BJ (cell line): ENCODE measurements at places on chromosomes 11 and 22.

DNA sequence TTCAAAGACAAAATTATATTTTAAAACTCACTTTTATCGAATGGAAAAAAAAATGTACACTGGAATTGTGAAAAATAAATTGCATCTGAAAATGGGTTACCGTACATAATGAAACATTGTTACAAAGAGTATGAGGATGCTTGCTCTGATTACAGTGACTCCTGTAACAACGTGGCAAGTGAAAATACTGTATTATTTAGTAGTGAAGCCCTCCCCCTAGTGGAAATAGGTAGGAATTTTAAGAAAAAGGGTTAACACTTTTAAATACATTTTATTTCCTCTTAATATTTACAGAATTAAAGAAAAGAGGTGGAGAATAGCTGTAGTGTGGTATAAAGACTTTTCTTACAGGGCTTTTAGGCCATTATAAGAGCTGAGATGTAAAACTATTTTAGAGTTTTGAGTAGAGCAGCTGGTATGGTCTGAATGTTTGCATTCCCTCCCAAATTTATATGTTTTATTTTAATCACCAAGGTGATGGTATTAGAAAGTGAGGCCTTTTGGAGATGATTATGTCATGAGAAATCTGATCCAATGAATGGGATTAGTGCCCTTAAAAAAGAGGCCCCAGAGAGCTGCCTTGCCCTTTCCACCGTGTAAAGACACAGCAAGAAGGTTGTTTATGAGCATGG, 25.2 kb downstream of the FAM76B start:
- no peak for DNase-seq

DNA sequence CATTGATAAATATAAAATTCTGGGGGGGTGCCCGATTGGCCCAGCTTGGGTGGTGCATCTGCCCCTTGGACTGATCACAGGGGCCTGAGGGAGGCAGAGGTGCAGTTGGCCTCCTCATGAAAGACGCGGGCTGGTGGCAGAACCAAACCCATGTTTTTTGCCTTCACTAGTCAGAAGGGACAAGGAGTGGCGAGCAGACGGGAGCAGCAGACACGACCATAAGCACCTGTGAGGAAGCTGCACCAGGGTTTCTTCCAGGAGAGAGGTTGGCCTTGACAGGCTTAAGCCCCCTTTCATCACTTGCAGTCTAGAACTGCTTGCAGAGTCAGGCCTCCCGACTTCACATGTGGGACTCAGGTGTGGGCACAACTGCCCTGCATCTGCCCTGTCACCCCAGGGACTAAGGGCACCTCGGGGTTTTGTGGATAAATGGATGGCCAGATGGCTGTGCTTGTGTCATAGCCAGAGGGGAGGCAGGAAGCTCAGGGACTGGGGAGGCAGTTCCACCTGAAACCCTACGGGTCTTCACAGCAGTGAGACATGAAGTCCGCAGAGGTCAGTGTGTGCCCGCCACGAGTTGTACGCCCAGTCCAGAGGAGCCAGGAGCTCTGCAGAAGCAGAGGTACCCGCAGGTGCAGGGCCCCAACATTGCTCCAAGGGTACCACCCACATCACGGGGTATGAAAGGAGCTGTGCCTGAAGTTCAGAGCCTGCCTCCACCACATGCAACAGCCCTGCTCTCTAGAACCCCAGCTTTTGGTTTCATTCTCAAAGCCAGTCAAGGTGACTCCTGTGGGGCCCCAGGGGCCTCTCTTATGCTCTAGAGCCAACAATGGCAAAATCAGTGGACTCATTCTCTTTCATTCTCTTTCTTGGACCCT, 18.2 kb upstream of the SYT13 start:
- no peak for DNase-seq

DNA sequence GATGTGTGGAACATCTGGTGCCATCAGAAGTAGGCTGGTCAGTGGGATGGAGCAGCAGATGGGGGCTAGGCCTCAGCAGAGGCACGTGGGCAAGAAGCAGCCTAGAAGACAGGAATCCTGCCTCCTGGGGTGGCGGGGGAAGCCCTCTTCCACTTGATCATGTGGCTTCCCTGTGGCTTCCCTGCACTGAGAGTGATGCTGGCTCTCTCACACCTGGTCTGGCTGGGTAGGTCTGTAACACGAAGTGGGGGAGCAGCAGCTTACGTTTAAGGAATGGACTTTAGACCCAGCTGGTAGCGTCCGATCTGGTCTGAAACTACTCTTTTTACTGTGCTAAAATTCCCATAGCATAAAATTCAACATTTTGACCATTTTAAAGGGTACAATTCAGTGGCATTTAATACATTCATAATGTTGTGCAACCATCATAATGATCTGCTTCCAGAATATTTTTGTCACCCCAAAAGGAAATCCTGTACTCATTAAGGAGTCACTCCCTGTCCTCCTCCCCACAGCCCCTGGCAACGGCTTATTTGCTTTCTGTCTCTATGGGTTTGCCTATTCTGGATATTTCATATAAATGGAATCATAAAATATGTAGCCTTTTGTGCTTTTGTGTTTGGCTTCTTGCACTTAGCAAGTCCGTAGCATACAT, 21.7 kb downstream of the PTPN5 start:
- DNase-seq, result no peak

DNA sequence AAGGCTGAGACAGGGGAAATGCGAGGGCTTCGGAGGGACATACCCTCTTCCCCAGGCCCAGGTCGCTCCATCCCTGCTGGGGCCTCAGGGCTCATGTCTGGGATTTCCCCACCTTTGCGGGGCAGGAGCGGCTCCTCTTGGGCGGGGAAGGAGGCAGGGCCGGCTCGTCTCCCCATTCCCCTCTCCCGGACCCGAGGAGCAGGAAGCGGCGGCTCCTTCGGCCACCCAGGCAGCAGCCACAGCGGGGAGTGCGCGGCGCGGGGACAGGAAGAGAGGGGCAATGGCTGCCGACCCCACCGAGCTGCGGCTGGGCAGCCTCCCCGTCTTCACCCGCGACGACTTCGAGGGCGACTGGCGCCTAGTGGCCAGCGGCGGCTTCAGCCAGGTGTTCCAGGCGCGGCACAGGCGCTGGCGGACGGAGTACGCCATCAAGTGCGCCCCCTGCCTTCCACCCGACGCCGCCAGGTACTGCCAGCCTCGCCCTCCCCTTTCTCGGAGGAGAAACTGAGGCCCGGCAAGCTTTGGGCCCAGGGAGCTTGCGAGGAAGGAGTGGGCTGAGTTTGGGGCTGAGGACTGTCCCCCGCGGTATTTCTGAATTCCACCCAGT, at the start of gene ANKK1:
ANKK1 (plus strand) TSS at position 175 of the 607 bp plus-strand sequence; CDS start at position 281, 106 bp downstream.
- DNase-seq, result no peak

DNA sequence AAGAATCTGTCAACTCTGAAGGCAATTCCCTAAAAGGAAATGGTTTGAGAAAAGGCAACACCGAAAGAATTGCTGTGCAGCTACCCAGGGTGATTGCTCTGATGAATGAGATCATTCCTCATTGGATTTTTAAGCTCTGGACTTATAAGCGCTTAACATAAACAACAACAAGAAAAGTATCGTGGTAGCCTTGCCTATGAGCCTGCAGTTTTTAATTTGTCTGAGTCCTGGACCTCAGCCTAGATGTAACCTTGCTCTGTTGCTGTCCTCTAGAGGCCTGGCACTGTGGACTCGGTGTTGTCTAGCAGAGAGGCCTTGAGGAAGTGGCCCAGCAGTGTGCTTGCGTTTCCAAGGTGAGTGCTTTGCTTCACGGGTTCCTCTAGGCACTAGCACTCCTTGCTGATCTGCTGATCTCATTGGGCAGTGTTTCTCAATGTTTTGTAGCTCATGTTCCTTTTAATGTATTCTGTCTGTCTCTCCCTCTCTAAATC, 20.4 kb downstream of the CCDC81 start:
- no peak for DNase-seq

DNA sequence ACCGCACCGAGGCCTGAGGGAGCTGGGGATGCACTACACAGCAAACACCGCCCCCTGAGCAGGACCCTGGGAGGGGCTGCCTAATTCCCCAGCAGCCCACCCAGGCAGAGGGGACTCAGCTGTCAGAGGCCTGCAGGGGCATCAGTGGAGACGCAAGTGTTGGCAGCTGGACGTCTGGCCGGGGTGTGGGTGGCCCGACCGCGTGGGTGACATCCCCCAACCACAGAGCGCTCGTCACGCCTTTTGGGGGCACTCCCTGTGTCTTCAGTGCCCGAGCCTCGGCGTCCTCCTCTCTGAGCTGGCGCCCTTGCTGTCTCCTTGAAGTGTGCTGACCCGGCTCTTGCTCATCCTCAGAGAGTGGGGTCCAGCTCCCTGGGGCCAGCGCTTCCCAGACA, 150.2 kb downstream of the BRD1 start:
- DNase-seq, result no peak
